ENCODE measurements at places on chromosomes 13 and 19.

- H3K36me3 ChIP-seq = no peaks in the 10 kb centered on the region
- peaks cover 72% of the 10 kb centered on the region for H3K4me1 ChIP-seq
- H3K4me3 ChIP-seq = peak overlapping the region; percentile 47
These were observed 661.0 kb upstream of the MIR17HG start for GRCh38 chr13:90686442-90686841.

DNA sequence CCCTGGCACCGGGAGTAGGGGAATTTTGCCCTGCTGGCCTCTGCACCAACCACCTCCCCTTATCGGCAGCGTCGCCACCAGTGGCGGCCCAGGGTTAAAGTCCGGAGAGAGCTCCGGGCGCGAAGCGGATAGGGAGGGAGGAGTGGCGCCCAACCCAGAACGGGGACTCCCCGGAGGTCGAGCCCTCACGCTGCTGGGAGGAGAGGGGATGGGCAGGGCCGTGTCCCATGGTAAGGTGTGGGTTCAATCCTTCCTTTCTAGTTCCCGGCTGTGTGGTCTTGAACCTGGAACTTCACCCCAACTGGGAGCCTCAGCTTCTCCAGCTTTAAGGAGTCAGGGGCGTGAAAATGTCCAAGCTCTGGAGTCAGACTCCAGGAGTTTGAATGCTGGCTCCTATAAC, 23.3 kb upstream of the BCL3 start:
- peaks cover 34% of the 10 kb centered on the region for H3K4me1 ChIP-seq
- no peak overlapping the region for H3K27ac ChIP-seq
- no peak overlapping the region for H3K4me3 ChIP-seq
- H3K27me3 ChIP-seq = no peaks in the 10 kb centered on the region

DNA sequence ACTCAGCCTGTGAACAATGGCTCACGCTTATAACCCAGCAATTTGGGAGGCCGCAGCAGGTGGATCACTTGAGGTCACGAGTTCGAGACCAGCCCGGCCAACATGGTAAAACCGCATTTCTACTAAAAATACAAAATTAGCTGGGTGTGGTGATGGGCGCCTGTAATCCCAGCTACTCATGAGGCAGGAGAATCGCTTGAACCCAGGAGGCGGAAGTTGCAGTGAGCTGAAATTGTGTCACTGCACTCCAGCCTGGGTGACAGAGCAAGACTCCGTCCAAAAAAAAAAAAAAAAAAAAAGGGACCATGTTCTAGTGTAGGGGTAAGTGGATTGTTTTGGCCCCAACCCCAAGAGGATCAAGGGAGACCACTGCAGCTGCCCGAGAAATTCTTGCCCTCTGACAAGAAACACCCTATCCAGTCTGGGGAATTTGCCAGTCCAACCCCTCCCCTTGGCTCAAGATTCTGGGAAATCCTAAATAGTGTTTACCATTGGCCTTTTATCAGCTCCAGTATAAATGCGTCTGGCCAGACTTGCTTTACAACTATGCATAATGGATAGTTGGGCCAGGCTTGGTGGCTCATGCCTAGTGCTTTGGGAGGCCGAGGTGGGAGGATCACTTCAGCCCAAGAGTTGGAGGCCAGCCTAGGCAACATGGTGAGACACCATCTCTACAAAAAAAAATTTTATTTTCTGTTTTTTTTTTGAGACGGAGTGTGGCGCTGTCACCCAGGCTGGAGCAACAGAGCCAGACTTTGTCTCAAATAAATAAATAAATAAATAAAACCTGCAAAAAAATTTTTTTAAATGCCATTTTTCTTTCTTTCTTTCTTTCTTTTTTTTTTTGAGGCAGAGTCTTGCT, 5.1 kb upstream of the DHDH start:
- H3K27ac ChIP-seq = no peak overlapping the region
- DNase-seq = peak; percentile 0
- H3K36me3 ChIP-seq = no peaks in the 10 kb centered on the region
- peaks cover 27% of the 10 kb centered on the region for H3K4me1 ChIP-seq
- peaks cover 14% of the 10 kb centered on the region for H3K27me3 ChIP-seq

GRCh38 chr13:25688536-25688935, 316.8 kb downstream of the ATP8A2 start:
- H3K36me3 ChIP-seq = peaks cover 9% of the 10 kb centered on the region
- H3K4me3 ChIP-seq = no peak overlapping the region
- no peaks in the 10 kb centered on the region for H3K4me1 ChIP-seq
- no peak overlapping the region for H3K27ac ChIP-seq
- peaks cover 2% of the 10 kb centered on the region for H3K27me3 ChIP-seq
- DNase-seq = no peak

GRCh38 chr13:21987793-21988192, 316.9 kb downstream of the FGF9 start:
- no peak overlapping the region for H3K27ac ChIP-seq
- H3K4me3 ChIP-seq = no peak overlapping the region
- peaks cover 1% of the 10 kb centered on the region for H3K27me3 ChIP-seq
- H3K36me3 ChIP-seq = peaks cover 3% of the 10 kb centered on the region
- no peak for DNase-seq

- peak; percentile 67 for DNase-seq
- peak within 1 kb of the TSS; percentile 66 for H3K27ac ChIP-seq
- H3K27me3 ChIP-seq = peaks cover 2% of the 10 kb centered on the region
- H3K36me3 ChIP-seq = peaks cover 12% of the 10 kb centered on the region
These were observed at the start of gene WTIP for GRCh38 chr19:34480971-34481841. Gene WTIP (plus strand): TSS chr19:34481758. CDS start chr19:34481975, 217 bp downstream.

GRCh38 chr19:54448040-54448773, 792 bp upstream of the LENG8 start:
- peak overlapping the region; percentile 97 for H3K4me3 ChIP-seq
- H3K4me1 ChIP-seq = peaks cover 37% of the 10 kb centered on the region
- peak; percentile 57 for DNase-seq
- peak overlapping the region; percentile 99 for H3K27ac ChIP-seq
- H3K36me3 ChIP-seq = peaks cover 42% of the 10 kb centered on the region

- no peak overlapping the region for H3K4me3 ChIP-seq
- H3K4me1 ChIP-seq = peaks cover 22% of the 10 kb centered on the region
- no peak overlapping the region for H3K27ac ChIP-seq
- H3K36me3 ChIP-seq = no peaks in the 10 kb centered on the region
- H3K27me3 ChIP-seq = no peaks in the 10 kb centered on the region
- peak; percentile 18 for DNase-seq
These were observed 86.9 kb downstream of the LHFPL6 start for GRCh38 chr13:39516096-39516495.

- H3K36me3 ChIP-seq = peaks cover 47% of the 10 kb centered on the region
- peaks cover 2% of the 10 kb centered on the region for H3K27me3 ChIP-seq
- peak overlapping the region; percentile 98 for H3K27ac ChIP-seq
These were observed 22.2 kb upstream of the GDF15 start for GRCh38 chr19:18363787-18364186.

- no peak overlapping the region for H3K27ac ChIP-seq
- H3K36me3 ChIP-seq = no peaks in the 10 kb centered on the region
- no peaks in the 10 kb centered on the region for H3K4me1 ChIP-seq
- DNase-seq = no peak
- no peak overlapping the region for H3K4me3 ChIP-seq
These were observed 86.2 kb upstream of the EDNRB start for GRCh38 chr13:78004821-78005220.

DNA sequence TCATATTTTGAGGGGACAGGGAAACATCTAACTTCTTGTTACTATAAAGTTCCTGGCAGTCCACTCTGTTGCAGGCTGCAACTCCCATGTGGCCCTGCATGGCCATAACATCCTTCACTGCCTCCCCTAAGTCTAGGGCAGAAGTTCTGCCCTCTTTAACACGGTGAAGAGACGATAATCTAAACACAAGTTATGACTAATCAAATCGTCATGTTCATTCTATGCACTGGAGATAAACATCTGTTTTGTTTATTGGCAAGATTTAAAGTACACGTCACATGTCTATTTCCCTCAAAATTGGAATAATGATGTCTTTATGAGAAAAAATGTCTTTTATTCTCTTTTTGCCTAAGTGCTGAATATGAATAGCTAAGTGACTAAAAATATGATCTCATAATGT, 1629.4 kb downstream of the PCDH9 start:
- no peaks in the 10 kb centered on the region for H3K27me3 ChIP-seq
- H3K27ac ChIP-seq = no peak overlapping the region
- peak; percentile 74 for DNase-seq
- H3K4me1 ChIP-seq = peaks cover 36% of the 10 kb centered on the region
- H3K4me3 ChIP-seq = no peak overlapping the region
- peaks cover 4% of the 10 kb centered on the region for H3K36me3 ChIP-seq

- no peak overlapping the region for H3K27ac ChIP-seq
- no peaks in the 10 kb centered on the region for H3K4me1 ChIP-seq
- H3K27me3 ChIP-seq = peaks cover 4% of the 10 kb centered on the region
- H3K36me3 ChIP-seq = no peaks in the 10 kb centered on the region
These were observed 4.9 kb upstream of the KLK15 start for GRCh38 chr19:50838239-50838638.

GRCh38 chr19:12075538-12076139, 11.1 kb downstream of the ZNF844 start:
- peaks cover 67% of the 10 kb centered on the region for H3K36me3 ChIP-seq
- no peak overlapping the region for H3K27ac ChIP-seq
- H3K4me3 ChIP-seq = no peak overlapping the region
- DNase-seq = no peak

DNA sequence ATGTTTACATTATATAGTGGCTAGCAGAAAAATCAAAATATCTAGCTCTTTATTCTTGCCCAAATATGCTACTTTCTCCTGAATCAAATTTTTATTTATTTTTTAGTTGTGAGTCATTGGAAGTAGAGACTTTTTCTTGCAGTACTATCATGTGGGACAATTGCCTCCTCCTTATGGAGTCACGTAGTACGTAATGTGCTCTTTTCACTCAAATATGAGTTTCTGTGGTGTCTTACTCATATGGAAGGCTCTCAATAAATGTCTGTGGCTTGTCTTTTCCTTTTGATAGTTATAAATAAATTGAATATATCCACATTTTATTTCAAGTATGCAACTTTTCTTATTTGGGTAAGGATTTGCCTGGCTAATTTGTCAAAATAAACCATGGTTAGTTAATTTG, 1411.0 kb upstream of the SLC10A2 start:
- no peak overlapping the region for H3K4me3 ChIP-seq
- no peak overlapping the region for H3K27ac ChIP-seq
- no peak for DNase-seq
- no peaks in the 10 kb centered on the region for H3K27me3 ChIP-seq

- H3K4me3 ChIP-seq = no peak overlapping the region
- H3K27ac ChIP-seq = no peak overlapping the region
- DNase-seq = no peak
- H3K36me3 ChIP-seq = no peaks in the 10 kb centered on the region
These were observed 147.8 kb upstream of the PCDH9 start for GRCh38 chr13:67377919-67378318.

- peaks cover 4% of the 10 kb centered on the region for H3K36me3 ChIP-seq
- peaks cover 15% of the 10 kb centered on the region for H3K27me3 ChIP-seq
- no peak for DNase-seq
- H3K4me3 ChIP-seq = peak overlapping the region; percentile 71
- H3K27ac ChIP-seq = no peak overlapping the region
These were observed 2.9 kb upstream of the PCDH8 start for GRCh38 chr13:52851137-52851962.

DNA sequence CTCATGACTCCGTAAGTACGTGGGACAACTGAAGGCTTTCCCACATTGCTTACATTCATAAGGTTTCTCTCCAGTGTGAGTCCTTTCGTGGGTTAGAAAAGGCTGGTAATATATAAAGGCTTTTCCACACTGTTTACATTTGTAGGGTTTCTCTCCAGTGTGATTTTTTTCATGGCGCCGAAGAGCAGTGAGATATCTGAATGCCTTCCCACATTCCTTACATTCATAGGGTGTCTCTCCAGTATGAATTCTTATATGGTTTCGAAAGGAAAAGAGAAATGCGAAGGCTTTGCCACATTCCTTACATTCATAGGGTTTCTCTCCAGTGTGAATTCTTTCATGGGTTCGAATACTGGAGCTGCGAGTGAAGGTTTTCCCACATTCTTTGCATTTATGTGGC, 29.5 kb downstream of the ZNF490 start:
- DNase-seq = no peak
- peaks cover 65% of the 10 kb centered on the region for H3K36me3 ChIP-seq

DNA sequence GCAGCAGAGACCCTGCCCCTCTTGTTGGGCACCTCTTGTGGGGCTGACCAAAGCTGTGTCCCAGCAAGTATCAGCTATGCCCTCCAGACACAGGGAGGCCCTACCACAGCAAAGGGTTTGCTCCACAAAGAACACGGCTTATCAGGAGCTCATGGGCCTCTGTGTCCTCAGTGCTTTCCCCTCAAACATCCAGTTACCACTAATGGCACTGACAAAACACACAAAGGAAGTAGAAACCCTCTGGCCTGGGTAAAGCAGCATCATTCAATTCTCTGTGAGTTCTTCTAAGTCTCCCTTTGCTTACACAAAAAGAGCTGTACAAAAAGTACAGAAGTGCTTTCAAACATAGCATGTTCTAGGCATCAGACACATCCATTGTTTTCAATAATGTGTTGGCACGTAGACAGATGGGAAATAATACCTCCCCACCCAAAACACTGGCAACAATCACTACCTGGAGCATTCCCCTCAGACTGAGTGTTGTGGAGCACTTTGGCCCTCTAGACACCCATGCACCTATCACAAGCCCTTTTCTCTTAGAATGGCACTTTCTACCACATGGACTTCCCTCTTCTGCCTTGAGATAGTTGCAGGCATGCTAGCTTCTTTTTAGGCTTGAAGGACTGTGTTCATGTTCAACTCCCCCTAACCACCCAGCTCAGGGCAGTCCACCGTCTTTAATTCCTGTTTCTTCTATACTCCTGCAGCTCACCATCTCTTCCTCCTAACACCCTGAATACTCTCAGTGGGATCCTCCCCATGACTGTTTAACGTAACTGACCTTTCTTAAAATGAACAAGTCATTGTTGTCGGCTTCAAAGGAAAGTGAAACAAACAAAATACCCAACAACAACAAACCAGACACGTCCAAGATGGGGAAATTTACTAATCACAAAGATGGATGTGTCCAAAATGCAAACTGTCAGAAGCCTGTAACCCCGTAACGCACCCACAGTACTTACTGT, 43.5 kb downstream of the ATP7B start:
- H3K36me3 ChIP-seq = 0 out of 2 replicates have a peak, but pooled peaks cover 6% of the 10 kb centered on the region
- H3K27ac ChIP-seq = no peak overlapping the region
- H3K4me1 ChIP-seq = no peaks in the 10 kb centered on the region

GRCh38 chr19:1780272-1780958, 27.1 kb downstream of the ONECUT3 start:
- peak; percentile 40 for DNase-seq
- peaks cover 8% of the 10 kb centered on the region for H3K4me1 ChIP-seq
- H3K4me3 ChIP-seq = no peak overlapping the region
- peaks cover 35% of the 10 kb centered on the region for H3K27me3 ChIP-seq

- DNase-seq = peak; percentile 62
- peaks cover 31% of the 10 kb centered on the region for H3K4me1 ChIP-seq
- no peak overlapping the region for H3K4me3 ChIP-seq
- peaks cover 6% of the 10 kb centered on the region for H3K36me3 ChIP-seq
These were observed 25.4 kb downstream of the HPN start for GRCh38 chr19:35066691-35067563.

Measured in HFFc6 (cell line).